ENCODE measurements at places on chromosomes 16 and 17.

- peak; percentile 70 for DNase-seq
Measured at GRCh38 chr17:79223953-79224352, 149.3 kb downstream of the ENGASE start.

- no peak for DNase-seq
Measured at GRCh38 chr16:391885-392335, 5.1 kb upstream of the NME4 start.

DNA sequence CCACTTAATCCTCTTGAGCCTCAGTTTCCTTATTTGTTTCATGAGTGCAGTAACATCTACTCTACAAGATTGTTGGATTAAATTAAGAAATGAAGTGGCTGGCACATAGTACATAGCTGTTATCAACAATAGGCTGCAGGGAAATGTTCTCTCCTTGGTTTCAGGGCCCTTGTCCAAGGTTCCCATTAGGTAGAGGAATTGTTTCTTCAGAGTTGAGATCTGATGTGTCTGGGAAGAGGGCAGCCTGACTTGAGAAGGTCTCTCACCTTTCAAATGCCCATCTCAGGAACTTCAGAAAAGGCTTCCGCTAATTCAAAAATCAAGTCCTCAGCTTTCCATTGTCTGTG lies 87.6 kb downstream of the RAB11FIP4 start:
- no peak for DNase-seq

- DNase-seq, result no peak
Measured at GRCh38 chr17:876272-876671, 94.1 kb downstream of the MRM3 start.

GRCh38 chr16:1492923-1493745 lies at the start of gene TELO2:
TSS of gene TELO2 (plus strand) at chr16:1493360. CDS start at chr16:1494282, 922 bp downstream.
- no peak for DNase-seq

- no peak for DNase-seq
Measured at GRCh38 chr17:59366773-59367656, 35.6 kb downstream of the YPEL2 start.

- no peak for DNase-seq
Measured at GRCh38 chr16:67519242-67519641, 9.4 kb upstream of the RIPOR1 start.

DNA sequence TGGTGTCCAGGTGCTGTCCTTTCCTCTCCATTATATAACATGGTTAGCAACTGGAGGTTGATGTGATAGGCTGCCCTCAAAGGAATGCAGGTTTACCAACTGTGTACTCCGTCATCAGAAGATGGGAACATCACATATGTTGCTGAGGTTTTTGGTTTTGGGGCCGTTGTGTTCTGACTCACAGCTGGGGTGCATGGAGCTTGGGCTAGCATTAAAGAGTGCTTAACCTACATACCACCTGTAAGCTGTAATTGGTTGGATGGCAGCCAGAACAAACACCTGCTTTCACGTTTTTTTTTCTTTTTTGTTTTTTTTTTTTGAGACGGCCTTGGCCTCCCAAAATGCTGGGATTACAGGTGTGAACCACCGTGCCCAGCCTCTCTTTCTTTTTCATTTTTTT lies 20.9 kb downstream of the TMEM11 start:
- no peak for DNase-seq

GRCh38 chr16:16161319-16161718 lies 62.0 kb downstream of the ABCC6 start:
- DNase-seq, result no peak

- no peak for DNase-seq
Measured at GRCh38 chr16:16191493-16192167, 31.7 kb downstream of the ABCC6 start.

DNA sequence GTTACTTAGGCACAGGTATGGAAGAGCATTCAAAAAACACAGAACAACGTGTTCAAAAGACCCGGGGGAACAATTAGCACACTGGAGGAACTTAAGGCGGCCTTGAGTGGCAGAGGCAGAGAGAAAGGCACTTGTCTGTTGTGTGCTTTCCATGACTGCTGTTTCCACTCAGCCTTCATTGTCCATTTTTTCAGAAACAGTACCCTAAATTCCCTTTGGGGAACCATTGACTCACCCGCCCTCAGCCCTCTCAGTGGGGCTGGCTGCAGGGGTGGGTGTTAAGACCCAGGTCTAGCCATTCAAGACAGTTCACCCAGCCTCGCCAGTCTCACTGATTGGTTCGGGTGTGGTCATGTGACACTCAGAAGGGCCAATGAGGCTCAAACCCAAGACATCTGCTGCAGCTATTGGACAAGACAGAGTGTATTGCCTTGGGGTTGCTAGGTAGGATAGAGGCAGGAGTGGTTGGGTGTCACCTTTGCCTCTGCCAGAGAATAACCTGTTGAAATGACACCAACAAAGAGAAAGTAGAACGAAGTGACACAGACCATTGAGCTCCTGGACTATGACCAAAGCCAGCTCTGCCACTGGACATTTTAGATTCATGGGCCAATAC lies 19.6 kb upstream of the CEP20 start:
- DNase-seq, result peak; percentile 45

DNA sequence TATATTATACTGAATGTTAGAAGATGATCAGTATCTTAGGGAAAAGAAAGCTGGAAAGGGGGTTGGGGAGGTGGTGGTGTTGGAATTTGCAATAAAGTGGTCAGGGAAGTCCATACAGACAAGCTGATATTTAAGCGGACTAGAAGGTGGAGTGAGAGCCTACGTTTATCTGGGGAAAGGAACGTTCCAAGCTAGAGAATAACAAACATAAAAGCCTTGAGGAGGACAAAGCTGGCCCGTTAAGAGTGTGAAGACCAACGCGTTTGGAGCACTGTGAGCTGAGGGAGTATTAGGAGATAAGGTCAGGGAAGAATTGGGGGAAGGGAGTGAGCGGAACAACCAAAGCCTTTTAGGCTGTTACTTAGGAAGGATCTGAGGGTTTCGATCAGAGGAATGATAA lies 1.4 kb downstream of the DDX42 start:
- no peak for DNase-seq

DNA sequence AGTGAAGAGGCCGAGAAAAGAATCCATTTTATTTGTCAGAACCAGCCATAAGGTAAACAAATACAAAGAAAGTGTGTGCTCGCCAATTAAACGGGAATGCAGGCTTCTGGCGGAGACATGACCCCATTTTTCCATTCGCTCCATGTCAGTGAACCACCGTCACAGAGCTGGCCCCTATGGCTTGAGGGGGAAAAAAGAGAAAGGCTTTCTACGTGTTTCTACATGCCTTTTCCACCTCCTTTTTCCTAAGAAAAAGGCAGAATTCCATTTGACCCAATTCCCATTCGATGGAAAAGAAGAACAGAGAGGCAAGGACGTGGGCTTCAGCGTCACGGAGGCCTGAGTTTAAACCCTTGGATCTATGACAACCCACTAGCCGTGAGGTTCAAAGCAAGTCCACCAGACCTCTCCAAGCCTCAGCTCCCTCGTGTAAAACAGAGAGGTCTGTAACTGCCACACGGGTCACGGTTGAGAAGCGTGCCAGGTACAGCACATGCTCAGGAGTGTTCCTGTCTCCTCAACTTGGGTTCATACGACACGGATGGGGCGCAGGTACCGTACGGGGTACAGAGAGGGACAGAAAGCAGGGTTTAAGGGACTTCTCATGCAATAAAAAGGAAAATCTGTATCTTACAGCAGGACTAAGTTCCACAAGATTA lies 91.9 kb downstream of the NXN start:
- no peak for DNase-seq

- DNase-seq, result no peak
Measured at GRCh38 chr17:38738686-38739085, 8.5 kb downstream of the CISD3 start.

DNA sequence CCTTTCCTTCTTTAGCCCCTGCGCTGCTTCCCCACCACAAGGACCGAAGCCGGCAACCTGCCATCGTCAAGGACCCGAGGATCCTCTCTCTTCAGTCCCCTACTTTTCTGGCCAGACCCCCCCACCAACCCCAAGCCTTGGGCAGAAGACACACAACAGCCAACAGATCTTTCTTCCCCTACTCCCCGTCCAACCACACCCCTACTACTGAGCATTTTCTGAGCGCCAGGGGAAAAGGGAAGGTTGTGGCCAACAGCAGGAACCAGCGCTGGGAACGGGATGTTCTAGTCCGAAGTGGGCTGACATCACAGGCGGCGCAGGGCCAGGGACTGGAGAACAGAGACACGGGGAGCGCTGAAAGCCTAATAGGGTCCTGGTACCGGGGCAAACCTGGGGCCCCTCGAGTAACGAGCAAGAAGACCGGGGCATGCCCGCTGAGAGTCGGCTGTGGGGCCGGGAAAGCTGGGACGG lies 528 bp downstream of the PER1 start:
- DNase-seq, result no peak

DNA sequence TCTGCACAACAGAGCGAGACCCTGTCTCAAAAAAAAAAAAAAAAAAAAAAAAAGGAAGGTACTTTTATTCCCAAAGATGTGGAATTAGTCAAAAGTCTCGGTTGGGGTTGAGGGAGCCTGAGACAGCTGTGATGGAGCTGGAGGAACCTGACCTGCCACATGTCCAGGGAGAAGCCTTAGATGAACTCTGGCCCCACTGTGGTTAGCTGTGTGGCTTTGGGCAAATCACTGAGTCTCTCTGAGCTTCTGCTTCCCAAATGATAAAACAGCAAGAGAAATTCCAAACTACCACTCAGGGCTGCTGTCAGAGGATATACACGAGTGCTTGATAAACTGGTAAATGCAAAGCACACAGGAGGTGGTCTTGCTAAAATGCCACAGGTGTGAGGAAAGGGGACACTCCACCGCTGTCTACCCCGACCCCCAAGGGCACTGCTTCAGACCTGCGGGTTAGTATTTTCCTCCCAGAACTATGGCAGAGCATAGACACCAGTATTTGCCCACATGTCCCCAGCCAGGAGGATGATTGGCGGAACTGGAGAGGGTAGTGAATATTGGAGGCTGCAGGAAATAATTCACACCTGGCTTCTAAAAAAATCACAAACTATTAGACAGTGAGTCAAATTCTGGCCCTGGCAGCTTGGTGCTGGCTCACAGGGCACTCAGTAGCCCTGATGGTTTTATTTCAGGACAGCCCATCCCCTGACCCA lies 14.7 kb downstream of the DRC3 start:
- DNase-seq, result no peak

DNA sequence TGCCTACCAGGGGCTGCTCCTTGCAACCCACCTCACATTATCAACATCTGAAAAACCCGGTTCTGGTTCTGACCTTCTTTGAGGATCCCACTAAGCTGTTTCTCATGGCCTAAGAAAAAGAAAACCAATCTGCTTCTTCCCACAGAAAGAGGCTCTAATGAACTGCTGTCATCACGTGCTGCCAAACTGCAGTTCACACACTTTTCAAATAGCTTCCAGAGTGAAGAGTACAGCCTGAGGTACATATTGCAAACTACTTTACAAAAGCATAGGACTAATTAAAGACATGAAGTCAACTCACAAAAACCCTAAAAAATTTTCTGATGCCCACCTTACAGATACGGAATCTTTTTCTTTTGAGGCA lies 36.7 kb downstream of the SMG6 start:
- DNase-seq, result no peak

- no peak for DNase-seq
Measured at GRCh38 chr16:12781777-12782176, 21.9 kb downstream of the CPPED1 start.

DNA sequence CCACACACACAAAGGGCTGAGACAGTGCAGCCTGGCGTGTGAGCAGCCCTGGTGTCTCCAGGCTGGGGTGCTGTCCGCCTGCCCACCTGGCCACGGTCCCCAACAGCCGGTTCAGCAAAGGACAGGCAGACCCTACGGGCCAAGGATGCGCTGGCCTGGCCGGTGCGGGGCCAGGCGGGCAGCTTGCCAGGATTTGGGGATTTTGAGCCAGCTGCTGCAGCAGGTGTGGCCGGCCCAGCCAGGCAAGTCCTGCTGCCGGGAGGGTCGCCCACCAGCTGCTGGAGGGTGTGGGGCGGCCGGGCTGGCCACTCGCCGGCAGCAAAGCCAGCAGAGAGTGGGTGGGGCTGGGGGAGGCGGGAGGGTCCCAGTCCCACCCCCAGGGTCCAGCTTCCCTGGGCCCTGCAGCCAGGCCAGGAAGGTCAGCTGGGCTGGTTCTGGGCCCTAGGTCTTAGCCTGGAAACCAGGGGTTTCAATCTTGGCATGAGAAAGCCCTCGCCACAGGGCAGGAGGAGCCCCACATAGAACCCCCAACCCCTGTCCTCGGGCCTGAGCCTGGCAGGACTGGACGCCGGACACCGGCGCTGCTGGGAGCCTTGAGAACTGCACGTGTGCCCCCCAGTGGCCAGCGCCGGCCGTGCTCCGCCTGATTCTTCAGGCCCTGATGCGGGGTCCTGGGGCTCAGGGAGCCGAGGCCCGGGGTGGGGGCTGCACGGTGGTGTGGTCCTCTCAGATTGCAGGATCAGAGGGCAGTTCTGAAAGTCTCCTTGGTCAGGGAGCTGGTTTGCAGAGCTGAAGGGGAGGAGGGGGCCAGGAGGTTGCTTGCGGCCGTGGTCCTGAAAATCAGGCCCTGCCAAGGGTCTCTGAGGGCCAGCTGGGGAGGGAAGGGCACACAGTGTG lies 17.6 kb upstream of the SSTR5 start:
- DNase-seq, result no peak

GRCh38 chr16:12097523-12098428 lies 121.2 kb downstream of the SNX29 start:
- no peak for DNase-seq

DNA sequence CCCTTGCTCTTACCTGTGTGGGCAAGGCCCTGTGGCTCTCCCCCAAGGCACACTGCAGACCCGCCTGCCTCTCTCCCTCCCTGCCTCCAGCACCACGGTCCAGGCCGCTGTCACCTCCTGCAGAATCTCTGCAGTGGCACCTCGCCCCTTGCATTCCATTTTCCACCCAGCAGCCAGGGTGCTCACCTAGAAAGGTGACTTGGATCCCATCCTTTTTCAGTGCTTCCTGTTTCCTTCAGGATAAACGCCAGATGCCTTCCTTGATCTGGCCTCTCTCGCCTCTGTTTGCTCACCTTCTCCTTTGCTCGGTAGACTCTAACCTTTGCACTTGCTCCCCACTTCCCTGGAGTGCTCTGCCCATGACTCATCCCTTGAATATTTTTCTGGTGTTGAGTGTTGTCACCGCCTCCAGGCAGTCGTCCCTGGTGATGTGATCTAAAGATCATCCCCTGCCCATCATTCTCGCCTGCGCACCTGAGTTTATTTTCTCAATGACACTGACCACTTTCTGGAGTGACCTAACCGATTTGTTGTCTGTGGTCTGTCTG lies 79.2 kb upstream of the LGALS9 start:
- no peak for DNase-seq

DNA sequence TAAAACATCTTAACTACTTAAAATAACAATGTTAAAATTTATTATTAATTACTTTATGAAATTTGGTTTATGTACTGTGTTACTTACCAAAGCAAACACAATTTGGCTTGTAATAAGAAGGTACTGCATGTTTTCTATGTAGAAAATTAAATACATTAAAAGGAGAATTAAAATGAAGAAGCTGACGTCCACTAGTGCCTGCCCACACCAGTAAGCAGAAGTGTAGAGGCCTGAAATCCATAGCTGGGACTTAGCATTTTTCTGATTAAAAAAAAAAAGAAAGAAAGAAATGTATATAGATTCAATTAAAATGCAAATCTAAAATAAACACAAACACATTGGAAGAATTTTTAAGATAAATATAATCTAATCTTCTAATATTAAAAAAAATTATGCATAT lies 35.8 kb upstream of the ABCA9 start:
- no peak for DNase-seq

- no peak for DNase-seq
Measured at GRCh38 chr17:74865504-74866197, 6.0 kb upstream of the GRIN2C start.

- DNase-seq, result no peak
Measured at GRCh38 chr16:84897911-84898377, 78.2 kb downstream of the CRISPLD2 start.
